AG08395 (cell line): ENCODE measurements at places on chromosomes 11 and 22.
A peak's percentile ranks its signal among the peaks of the same experiment; 100 is the strongest.

DNA sequence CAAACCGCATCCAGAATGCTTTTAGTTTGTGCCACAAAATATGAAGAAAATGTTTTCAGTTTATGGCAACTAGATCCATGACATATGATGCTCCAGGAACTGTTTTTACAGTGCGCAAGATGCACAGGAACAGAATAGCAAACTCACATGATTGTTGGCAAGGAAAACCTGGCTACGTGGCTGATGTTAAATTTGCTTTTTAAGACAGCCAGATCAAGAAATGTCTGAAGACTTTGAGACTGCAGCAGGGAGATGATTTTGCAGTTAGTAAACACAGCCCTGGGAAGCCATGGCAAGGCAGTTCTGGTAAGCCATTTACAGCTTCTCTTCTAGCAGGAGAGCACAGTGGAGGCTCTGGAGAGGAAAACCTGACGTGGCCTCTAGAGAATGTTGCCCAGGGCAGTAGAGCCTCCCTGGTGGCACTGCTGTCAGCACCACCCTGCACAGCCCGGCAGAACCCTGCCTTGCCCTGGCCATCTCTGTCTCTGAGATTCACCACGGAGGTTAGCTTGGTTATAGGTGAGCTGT, 69.8 kb upstream of the TNRC6B start:
- peak; percentile 75 for DNase-seq

- DNase-seq, result no peak
Measured at GRCh38 chr11:61851113-61851899, 23.2 kb downstream of the FADS2 start.

DNA sequence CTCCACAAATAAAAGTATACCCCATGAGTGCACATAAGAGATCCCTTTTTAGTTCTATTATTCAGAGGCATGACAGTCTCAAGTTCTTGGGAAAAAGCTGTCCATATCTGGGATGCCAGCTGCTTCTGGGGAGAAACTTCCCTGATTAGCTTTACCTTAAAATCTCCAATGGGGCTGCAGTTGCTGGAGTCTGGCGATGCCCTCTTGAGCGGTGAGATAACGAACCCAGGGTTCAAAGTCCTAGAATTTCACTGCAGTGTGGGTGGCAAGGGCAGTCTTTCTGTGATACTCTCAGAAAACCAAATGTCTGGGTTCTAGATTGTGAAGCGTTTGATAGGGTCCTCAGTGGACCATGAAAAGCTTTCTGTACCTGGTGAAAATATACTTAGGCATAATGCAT, 7.4 kb upstream of the PRR33 start:
- no peak for DNase-seq

DNA sequence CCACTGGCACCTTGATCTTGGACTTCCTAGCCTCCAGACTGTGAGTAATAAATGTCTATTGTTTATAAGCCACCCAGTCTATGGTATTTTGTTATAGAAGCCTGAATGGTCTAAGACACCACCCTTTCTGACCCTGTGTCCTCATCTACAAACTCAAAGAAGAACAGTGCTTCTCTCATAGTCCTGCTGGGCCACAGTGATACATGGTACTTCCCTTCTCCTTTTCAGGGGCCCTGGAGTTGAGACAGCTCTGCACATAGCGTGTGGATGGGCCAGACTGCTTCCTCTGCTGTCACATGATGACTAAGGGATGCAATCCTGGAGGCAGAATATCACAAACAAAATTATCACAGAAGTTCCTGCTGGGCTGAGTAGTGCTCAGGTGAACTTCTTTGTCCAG, 5.0 kb downstream of the KCNJ11 start:
- DNase-seq, result no peak

- no peak for DNase-seq
Measured at GRCh38 chr11:990101-990500, 46.4 kb downstream of the MUC6 start.
